ENCODE measurements at places on chromosomes 5 and 9. TPM values are rescaled to one million over a fixed set of nuclear protein-coding genes. Genes with fewer than 3 reads are reported as not detected.

The TMEM171 gene
- total RNA-seq = 1.0 TPM

The CFAP77 gene
- total RNA-seq = not detected

The WDR31 gene
- total RNA-seq = 4.6 TPM

The PDGFRB gene
- total RNA-seq = 215 TPM

The C5 gene
- total RNA-seq = 14.8 TPM

The UBTD2 gene
- total RNA-seq = 29.2 TPM

The TOR4A gene
- 4.0 TPM for total RNA-seq

The PCDHA1 gene
- total RNA-seq = not detected

The SLC36A3 gene
- total RNA-seq = not detected

The CSF1R gene
- total RNA-seq = 74.8 TPM

GRCh38 chr9:36398745-36399144 lies 1.3 kb downstream of the RNF38 start:
- DNase-seq = no peak

DNA sequence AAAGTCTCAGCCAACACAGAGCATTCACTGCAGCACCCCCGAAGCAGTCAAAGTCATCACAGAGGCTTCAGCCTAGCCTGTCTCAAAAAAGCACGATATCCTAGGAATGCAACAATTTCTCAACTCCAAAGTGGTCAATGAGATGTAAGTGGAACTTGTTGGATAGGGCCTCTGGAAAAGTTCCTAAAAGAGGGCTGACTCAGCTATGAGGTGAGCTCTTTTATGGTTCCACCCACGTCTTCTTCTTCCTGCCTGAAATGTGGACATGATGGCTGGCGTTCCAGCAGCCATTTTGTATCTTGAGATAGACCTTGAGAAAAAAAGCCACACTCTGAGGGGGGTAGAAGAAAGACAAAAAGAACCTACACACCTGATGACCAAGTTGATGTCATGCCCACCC lies 32.5 kb upstream of the TRIO start:
- no peak for DNase-seq

DNA sequence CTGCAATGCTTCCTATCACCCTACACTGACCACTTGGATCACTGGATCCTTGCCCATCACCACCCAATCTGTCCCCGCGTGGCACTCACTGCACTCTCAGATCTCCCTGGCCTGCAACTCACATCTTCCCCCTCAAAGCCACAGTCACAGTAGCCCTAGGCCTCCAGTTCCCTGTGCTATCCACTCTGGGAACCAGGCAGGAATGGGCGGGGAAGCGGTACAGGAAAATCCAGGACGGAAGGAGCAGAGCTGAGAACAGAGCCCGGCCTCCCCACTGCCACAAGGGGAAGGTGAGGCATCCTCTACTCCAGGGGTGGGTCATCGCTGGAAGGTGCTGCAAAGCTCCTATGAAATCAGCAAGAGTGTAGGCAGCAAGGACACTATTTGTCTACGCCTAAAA lies 102.6 kb downstream of the ESM1 start:
- no peak for DNase-seq

DNA sequence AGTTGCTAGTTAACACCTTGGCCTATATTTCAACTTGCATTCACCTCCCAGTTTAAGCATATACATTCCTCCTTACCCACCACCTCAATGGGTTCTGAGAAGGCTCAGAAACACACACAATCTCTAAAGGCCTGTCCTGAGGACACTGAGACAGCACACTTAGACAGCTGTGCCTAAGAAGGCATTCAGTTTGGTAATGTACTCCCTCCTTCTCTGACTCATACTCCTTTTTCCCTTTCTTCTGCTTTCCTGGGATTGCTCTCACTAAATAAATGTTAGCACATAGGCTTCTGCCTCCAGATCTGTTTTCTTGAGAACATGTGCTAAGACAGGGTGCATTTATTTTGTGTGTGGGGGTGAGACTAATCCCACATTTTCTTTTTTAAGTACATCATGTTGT lies 456.8 kb upstream of the CDH6 start:
- no peak for DNase-seq

GRCh38 chr5:83715236-83716065 lies 5.2 kb downstream of the HAPLN1 start:
- DNase-seq = no peak

- no peak for DNase-seq
These were observed 380.8 kb downstream of the EBF1 start for GRCh38 chr5:158718738-158719505.

- DNase-seq = no peak
These were observed 141.5 kb upstream of the GAS1 start for GRCh38 chr9:87088621-87089365.

DNA sequence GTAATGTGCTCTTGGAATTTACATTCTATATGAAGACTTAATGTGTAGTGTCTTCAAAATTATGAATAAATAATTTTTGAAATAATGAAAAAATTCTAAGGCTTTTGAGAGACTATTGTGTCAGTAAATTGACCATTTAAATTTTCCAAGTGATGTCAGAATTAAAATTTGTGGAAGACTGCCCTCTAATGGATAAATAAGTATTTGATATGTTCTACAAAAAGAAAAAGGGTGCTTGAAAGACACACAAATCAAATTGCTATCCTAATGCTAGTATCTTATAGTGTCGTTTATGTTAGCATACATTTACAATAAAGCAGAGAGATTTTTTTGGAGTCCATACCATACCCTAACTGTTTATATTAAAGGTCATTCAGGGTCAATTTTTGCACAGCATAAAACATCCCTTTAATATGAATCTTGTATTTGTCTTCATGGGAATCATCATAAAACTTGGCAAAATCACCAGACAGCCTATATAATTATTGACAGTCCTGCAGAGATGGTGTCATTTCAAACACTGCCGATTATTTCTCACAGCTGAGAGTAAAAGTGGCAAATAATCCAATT lies 120.8 kb upstream of the SLC27A6 start:
- no peak for DNase-seq

- DNase-seq = no peak
These were observed 37.9 kb upstream of the RASA1 start for GRCh38 chr5:87229780-87230179.

DNA sequence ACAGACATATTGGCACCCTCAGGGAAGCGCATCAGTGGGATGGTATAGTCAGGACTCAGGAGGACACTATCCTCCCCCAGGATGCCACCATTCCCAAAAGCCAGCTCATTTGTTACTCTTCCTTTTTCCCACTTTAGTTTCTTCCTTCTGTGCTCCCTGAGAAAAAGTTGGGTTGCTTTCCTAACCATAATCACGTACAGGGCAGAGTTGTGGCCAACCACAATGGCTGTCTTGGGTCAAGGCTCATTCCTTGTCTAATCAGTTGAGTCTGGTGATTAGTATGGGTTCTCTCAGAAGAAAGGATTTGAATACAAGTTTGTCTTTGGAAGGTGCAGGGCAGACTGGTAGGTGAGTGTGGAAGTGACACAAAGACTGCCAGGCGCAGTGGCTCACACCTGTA lies 26.6 kb upstream of the ATP6V1G1 start:
- no peak for DNase-seq

DNA sequence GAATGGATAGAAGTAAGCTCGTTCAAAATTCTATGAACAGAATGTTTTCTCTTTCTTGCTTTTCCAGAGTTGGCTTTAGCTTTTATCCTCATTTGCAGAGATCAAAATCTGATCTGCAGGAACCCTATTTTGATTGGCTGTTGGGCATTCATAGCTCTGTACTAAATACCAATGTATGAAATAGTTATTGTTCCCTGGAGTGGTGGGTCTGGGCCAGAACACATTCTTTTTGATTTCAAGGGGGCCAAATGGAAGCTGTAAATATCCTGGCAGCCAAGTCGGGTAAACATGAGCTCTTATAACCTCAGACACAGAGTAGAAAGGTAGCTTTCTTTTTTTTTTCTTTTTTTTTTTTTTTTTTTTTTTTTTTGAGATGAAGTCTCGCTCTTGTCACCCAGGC lies 241.5 kb downstream of the PDZD2 start:
- DNase-seq = no peak

GRCh38 chr9:112819635-112820496 lies 69.3 kb downstream of the SNX30 start:
- no peak for DNase-seq

GRCh38 chr5:139178935-139179334 lies 19.2 kb downstream of the SIL1 start:
- no peak for DNase-seq

DNA sequence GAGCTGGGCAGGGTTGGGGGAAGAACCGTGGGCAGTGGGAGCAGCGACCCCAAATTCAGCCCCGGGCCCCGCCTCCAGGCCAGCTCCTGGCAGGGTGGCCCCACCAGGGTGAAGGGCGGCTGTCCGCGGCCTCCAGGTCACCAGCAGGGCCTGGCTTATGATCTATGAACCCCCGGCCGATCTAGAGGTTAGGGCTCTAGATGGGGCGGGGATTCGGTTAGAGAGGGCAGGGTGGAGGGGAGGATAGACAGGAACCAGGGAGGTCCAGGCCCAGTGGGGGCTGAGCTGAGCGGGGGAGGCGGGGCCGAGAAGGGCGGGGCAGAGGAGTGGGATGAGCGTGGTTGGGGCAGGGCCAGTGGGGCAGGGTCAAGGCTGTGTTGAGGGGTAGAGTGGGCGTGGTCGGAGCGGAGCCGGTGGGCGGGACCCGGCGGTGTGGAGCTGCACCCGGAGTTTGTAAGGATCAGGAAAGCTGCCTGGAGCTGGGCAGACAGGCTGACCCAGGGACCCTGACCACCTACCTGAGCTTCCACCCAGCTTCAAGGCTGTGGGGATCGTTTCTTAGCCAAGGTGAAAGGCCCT lies 29.3 kb upstream of the OBP2B start:
- DNase-seq = peak; percentile 93

- no peak for DNase-seq
These were observed 189.9 kb upstream of the SMC2 start for GRCh38 chr9:103904242-103904641.

- no peak for DNase-seq
These were observed 131.5 kb downstream of the ERCC6L2 start for GRCh38 chr9:96006961-96007360.

- no peak for DNase-seq
These were observed 2.2 kb downstream of the NXNL2 start for GRCh38 chr9:88536951-88537760.

Measured in sciatic nerve (tissue), 2 donors.